NCI-H2081 (cell line): ENCODE measurements at places on chromosomes 3 and 15.
A peak's percentile ranks its signal among the peaks of the same experiment; 100 is the strongest.

- DNase-seq = no peak
These were observed 114.8 kb upstream of the ATP2B2 start for GRCh38 chr3:10619989-10620832.

- DNase-seq = no peak
These were observed 69.6 kb downstream of the SLC49A4 start for GRCh38 chr3:122864498-122864897.

DNA sequence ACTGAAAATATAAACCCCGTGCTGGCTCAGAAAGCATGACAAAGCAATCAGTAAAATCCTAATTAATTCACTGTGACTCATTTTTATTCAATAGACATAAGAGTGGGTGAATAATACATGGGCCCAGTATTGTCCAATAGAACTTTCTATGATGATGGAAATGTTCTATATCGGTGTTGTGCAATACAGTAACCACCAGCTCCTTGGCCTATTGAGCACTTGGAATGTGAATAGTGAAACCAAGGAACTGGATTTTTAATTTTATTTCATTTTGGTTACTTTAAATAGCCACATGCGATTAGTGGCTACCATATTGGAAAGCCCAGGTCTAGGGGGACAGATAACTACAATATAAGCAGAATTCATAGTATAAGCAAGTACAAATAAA is 69.8 kb upstream of the PPP2R3A start:
- no peak for DNase-seq

DNA sequence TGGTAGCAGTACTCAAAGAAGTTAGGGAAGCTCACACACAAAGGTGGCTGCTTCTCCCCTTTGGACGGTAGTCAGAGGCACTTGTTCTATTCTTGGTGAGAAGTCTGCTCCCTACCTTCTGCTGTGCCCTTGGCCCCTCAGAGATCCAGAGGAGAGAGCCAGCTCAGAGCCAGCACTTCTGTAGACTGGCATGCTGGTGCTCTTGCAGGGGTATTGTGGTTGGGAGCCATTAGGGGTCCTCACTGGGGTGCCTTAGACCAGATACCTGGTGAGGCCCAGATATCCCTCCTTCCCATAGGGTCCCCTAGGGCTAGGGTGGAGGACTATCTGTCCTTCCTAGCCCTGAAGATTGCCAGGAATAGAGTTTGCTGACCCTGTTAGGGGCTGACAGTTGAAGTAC is 140.6 kb downstream of the EEFSEC start:
- DNase-seq = no peak

DNA sequence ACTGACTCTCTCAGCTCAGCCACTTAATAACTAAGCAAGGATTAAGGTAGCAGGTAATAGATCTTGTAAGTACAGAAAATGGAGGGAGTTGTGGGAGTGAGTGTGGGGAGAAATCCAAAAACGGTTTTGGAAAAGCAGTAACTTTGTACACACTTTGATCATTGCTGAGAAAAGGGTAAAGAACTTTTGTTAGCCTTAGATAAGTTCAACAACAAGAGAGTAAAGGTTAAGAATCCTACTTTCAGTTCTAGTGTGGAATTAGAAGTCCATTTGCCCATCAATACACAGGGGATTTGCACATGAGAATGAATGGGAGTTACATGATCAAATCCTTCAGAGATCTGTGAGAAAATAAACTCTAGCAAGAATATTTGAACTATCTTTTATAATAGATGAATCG is 528.7 kb downstream of the SOX2 start:
- no peak for DNase-seq

- no peak for DNase-seq
These were observed 11.4 kb upstream of the GPR171 start for GRCh38 chr3:151214459-151214858.

GRCh38 chr15:49308686-49309085 is 114.4 kb upstream of the FGF7 start:
- no peak for DNase-seq

GRCh38 chr3:143337387-143337786 is 217.8 kb downstream of the CHST2 start:
- DNase-seq = no peak

DNA sequence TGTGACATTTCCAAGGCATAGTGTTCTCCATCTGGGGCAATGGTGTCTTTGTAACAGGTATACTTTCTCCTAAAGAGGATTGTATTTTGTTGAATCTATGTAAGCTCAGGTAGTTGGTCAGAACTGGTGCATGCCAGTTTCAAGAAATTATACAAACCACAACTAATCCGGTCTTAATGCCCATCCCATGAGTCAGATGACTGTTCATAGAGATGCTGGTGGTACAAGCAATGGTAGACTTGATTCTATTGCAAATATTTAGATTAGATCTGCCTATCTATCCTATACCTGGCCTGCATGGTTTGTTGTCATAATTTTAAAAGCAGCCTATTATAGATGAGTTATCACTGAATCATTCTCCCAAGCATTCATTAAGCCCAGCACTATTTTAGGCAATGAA is 43.5 kb downstream of the ATP13A5 start:
- DNase-seq = peak; percentile 83

DNA sequence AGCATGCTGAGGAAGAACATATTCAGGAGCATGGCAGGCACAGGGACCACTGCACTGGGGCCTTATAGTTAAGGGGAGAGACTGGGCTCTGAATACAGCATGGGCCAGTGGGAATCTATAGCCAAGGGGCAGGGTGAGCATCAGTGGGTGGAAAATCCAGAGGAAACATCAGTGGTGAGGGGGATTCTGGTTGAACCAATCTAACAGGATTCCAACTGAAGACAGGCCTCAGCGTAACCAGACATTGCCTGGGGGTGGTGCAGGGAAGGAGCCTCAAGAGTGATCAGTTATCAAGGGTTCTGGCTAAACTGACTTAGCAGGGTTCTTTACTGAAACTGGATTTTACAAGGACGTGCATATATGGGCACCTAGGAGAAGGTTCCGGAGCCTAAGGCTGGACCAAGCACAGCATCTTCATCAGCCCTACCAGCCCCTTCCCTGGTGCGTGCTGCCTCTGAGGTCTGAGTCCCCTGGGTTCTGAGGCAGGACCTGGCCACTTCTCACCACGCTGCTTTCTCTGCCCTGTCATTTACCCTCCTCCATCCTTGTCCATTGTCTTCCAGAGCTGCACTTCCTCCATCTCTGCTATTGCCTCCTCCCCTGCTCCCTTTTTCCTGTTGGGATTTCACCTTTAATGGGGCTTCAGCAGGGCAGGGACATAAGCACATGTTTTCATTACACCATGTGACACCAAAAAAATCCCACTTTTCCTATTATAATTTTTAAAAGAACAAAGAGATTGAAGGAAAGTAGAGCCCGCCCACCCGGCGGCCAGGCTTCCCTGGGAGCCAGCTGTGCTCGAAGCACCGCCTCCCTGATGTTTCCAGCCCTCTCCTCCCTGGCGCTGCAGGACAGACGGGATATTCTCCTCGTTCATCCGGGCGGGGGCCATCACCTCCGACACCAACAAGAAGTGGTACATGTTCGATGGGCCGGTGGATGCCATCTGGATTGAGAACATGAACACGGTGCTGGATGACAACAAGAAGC is 52.1 kb downstream of the DNAH1 start:
- no peak for DNase-seq

DNA sequence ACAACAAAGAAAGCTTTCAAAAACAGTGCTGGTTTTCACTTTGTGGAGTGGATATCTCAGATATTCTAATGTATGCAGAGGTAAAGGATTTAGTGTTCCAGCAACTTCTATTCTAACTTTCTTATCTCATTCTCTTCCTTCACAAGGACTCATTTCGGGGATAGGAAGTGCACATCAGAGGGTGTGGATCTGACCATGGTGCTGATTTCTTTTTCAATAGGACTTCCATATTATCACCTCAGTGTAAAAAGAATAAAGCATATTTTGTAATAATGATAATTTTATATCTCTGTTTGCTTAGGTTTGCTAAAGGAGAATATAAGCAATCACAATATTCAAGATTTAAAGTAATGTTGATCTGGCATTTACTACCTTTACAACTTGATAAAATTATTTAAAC is 12.5 kb upstream of the CADM2 start:
- DNase-seq = no peak

GRCh38 chr3:45319996-45320305 is 68.4 kb upstream of the LARS2 start:
- DNase-seq = no peak

- peak; percentile 19 for DNase-seq
These were observed 203.2 kb upstream of the PPP2R3A start for GRCh38 chr3:135762188-135762856.
